NCI-H526 (cell line): ENCODE measurements at places on chromosomes 2 and 18.

DNA sequence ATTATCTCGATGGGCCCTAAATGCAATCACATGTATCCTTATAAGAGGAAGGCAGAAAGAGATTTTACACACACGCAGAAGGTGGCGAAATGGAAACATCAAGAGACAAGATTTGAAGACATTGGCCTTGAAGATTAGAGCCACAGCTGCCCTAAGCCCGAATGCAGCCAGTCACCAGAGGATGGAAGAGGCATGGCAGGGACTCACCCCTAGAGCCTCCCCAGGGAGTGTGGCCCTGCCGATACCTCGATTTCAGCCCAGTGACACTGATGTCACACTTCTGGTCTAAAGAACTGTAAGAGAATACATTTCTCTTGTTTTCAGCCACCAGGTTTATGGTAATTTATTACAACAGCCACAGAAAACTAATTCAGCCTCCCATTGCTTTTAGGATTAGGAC lies 17.4 kb downstream of the TTC39C start:
- DNase-seq = no peak

DNA sequence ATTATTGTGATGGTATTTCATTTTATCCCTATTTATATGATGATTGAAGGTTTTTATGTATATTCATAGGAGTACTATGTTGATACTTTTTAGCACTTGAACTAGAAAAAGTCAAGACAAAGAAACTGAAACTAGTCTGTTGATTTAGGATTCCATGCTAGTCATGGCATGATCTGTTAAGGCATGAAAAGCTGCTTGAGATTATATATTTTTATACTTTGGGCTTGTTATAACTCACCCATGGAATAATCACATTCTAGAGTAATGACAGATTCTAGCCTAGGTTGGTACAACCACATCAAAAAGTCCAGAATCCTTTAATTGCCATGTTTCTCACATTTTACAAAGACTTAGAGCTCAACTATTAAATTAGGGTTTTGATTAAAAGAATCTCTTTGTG lies 472.6 kb upstream of the CELF4 start:
- no peak for DNase-seq

DNA sequence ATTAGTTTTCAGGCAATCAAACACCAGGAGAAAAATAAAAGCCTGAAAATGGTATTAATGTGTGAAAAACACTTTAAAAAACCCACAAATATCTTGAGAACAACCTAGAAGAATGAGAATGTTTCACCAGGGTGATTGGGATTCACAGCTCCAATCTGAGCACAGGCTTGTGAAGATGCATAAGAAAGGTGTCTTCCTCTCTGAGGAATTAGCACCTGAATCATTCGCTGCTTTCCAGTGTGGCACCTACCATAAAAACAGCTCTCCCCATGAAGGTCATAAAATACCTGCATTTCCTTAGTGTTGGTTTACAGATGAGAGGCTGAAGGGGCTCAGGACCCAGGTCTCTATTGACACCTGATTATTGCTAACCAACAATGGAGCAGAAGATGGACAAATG lies 499.7 kb upstream of the KLHL29 start:
- DNase-seq = no peak

DNA sequence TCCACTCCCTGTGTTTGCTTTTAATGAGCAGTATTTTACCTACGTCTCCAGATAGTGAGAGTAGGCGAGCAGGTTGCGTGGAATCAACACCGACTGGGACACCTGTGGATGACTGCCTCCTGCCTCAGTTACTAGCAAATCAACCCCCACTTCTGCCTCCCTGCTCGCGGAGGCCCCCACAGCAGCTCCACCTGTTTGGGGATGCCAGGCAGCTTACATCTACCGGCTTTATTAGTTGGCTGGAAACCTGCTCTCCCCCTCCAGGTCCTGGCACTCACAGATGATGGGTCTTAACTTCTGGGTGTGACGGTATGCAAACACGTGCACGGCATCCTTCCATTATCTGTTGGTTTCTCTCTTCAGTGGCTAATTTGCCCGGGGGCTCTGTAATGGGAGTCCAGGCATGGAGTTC lies 164.4 kb upstream of the SESTD1 start:
- DNase-seq = no peak

DNA sequence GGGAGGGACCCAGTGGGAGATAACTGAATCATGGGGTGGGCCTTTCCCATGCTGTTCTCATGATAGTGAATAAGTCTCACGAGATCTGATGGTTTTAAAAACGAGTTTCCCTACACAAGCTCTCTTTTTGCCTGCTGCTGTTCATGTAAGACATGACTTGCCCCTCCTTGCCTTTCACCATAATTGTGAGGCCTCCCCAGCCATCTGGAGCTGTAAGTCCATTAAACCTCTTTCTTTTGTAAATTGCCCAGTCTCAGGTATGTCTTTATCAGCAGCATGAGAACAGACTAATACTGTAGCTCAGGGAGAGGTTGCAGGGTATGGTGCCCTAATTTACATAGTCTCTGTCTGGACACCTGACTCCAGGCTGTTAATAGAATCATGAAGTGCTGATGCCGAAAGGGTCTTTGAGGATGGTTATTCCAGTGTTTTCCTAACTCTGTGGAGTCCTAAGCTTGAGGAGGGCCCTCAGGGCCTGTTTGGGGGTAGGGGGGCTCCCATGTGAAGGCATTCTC lies 343.2 kb downstream of the ALK start:
- DNase-seq = no peak

DNA sequence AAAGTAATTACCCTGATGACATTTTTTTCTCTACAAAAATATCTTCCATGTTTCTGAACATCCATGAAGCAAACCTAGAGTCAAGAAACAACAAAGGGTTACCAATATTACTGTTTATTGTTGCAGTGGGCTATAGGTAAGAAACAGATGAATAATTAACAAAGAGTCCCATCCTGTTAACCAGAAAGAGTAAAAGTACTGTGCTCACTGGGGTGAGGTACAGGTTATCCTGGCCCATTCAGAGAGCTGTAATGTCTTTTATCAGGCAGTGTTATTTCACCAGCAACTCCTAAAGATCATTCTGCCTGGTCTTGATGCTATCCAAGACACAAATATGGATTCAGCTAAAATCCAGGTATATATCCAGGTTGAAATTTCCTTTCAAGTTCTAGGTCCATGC lies 754.9 kb downstream of the SATB2 start:
- DNase-seq = no peak
